ENCODE measurements at places on chromosomes 3 and 15.

DNA sequence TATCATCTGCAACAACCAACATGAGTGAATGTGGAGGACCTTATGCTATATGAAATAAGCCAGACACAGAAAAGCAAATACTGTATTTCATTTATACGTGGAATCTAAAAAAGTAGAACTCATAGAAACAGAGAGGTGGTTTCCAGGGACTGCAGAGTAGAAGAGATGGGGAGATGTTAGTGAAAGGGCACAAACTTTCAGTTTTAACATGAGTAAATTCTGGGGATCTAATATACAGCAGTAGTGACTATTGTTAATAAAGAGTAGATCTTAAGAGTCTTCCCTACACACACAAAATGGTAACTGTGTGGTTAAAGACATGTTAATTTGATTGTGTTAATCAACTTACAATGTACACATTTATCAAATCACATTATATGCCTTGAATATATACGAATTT lies 20.9 kb upstream of the MELTF start:
- DNase-seq = no peak

DNA sequence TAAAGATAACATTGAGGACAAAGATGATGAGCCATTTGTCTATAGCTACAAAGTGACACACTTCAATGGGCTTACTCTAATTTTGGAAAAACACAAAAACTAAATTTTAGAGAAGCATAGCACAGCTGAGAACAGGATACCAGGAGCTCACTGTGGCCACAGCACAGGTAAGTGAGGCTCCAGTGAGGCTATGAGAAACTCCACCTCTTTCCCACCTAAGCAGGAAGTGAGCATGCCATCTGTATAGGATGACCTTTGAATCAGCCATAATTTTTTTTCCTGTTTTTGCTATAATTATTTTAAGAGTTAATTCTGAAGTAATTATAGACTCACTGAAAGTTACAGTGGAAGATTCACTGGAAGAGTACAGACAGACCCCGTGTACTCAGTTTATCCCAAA lies 82.1 kb upstream of the DCLK3 start:
- no peak for DNase-seq

- no peak for DNase-seq
These were observed 245.6 kb upstream of the SATB1 start for GRCh38 chr3:18670759-18671158.

GRCh38 chr3:72105306-72105705 lies 320.4 kb upstream of the PROK2 start:
- DNase-seq = no peak

- DNase-seq = no peak
These were observed 38.7 kb downstream of the TMEM45A start for GRCh38 chr3:100531093-100531492.

GRCh38 chr3:25783661-25784512 lies 644 bp upstream of the NGLY1 start:
- DNase-seq = no peak

- no peak for DNase-seq
These were observed 368.7 kb upstream of the PROK2 start for GRCh38 chr3:72153477-72154314.

DNA sequence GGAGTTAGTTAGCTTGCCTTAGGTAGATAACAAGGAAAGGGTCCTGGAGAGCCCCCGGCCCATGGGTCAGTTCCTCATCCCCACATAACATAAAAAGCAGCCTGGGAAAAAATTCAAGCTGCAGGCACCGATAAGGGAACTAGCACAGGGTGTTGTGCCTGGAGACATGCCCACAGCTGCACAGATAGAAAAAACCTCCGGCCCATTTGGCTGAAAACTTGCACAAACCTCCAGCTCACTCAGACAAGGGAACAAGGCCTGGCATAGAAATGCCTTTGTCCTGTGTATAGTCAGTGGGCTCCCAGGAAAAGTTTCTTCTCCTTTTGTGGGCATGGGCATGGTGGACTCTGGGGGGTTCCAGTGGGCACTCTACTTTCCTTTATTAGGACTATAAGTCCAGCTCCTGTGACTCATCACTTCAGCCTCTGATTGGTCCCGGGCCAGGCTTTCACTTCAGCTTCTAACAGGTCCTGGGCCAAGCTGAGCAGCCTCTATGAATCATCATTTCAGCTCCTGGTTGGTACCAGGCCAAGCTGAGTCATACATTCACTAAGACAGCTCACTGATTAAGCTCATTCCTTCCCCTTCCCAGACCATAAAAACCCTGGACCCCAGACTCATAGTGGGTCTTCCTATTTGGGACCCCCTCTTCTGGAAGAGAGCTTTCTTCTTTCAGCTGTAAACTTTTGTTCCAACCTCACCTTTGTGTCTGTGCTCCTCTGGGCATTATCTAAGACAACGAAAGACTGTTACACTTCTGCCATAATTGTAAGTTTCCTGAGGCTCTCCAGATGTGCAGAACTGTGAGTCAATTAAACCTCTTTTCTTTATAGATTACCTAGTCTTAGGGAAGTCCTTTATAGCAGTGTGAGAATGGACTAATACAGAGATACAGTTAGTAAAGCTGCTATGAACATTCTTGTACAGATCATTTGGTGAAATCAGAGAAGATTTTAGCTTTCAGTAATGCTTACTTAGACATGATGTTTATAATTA lies 348.0 kb upstream of the DPPA4 start:
- no peak for DNase-seq

DNA sequence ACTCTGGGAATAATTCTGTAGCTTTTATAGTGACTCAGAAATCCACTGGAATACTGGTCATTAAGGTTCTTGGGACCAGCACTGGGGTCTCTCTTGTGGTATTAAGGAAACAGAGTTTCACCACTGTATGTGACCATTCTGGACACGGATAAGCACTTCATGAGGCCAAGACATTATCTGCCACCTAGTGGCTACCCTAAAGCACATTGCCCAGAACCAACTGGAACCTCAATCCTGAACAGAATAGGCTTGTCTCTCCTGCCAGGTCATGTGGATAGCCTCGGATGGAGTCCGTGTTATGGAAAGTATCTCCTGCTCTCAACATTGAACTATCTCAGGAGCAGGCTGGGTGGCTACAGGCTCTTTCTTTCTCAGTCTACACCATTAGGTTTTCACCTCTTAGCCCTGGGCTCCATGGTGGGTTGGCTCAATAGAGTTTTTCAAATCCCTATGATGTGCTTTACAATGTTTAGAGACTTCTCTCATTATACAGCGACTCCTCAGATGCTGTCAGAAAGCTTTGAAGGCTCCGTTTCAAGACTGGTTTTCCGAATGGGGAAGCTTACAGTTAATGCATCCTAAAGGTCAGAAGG lies 167.6 kb upstream of the ST8SIA2 start:
- DNase-seq = no peak

GRCh38 chr3:79038636-79039035 lies 729.2 kb downstream of the ROBO1 start:
- DNase-seq = no peak
